ENCODE measurements at places on chromosomes 6 and 20.

- DNase-seq: peak; percentile 22
These were observed at the start of gene PRELID3B for GRCh38 chr20:59042151-59042795. Gene PRELID3B, minus strand, starts transcription at chr20:59042786. Its CDS starts 56 bp downstream, at chr20:59042730.

- peak; percentile 32 for DNase-seq
These were observed 1.5 kb downstream of the ID4 start for GRCh38 chr6:19838442-19839236.

DNA sequence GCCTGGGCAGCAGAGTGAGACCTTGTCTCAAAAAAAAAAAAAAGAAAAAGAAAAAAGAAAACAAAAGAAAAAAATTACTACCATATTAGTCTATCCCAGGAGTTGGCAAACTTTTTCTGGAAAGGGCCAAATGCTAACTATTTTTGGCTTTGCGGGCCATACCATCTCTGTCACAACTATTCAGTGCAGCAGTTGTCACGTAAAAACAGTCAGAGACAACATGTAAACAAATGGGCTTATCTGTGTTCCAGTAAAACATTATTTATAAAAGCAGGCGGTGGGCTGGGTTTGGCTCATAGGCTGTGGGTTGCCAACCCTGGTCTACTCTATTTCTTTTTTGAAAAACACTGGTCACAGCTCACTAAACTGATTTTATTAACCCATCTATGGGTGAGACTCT lies 53.4 kb downstream of the EYA2 start:
- no peak for DNase-seq

- DNase-seq: peak; percentile 92
These were observed 64.1 kb downstream of the FAM50B start for GRCh38 chr6:3913077-3913957.

GRCh38 chr6:79564636-79565035 lies 27.4 kb upstream of the LCA5 start:
- DNase-seq: no peak

- DNase-seq: peak; percentile 48
These were observed at the start of gene LAMA2 for GRCh38 chr6:128882991-128883611. Gene LAMA2, plus strand, starts transcription at chr6:128883138. Its CDS starts 108 bp downstream, at chr6:128883246.

DNA sequence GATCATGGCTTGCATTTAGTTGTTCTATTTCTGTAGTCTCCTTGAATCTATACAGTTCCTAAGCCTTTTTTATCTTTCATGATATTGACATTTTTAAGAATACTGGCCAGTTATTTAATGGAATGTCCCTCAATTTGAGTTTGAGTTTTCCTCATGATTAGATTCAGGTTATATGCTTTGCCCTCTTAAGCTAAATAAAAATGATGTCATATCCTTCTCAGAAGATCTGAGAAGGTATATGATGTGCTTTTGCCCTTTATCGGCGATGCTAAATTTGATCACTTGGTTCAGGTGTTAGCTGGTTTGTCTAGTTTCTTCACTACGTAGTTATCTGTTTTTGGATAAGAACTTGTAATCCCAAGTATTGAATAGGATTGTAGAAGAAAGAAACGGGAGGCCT lies 509.8 kb upstream of the SOX4 start:
- no peak for DNase-seq

DNA sequence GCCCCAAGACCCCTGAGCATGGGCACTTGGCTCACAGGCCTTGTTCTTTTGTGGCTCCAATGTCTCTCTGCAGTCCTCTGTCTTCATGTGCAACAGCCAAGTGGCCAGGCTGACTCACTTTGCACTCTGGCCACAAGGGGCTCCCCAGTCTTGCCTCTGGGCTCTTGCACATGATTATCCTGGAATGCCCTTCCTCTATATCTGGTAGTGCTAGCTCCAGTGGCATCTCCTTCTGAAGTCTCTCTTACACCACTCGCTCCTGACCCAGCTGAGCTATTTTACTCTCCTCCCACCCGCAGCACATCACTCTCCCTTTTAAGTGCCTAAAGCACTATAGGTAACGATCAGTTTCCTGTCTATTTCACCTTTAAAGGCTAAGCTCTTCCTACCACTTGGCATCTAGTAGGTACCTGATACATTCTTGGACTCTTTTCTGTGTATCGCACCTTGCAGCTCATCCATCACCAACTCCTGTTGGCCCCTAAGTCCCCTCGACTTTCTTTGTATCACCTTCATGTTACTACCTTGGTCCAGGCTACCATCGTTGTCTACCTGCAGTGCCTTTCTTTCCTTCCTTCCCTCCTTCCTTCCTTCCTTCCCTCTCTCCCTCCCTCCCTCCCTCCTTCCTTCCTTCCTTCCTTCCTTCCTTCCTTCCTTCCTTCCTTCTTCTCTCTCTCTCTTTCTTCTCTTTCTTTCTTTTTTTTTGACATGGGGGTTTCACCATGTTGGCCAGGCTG lies 211.9 kb upstream of the RNF24 start:
- DNase-seq: peak; percentile 48

GRCh38 chr6:111689946-111690345 lies 84.3 kb upstream of the TRAF3IP2 start:
- no peak for DNase-seq

- no peak for DNase-seq
These were observed 30.8 kb upstream of the FKBP1A start for GRCh38 chr20:1423625-1424106.

- DNase-seq: no peak
These were observed 247.6 kb downstream of the ARID1B start for GRCh38 chr6:157024745-157025144.

DNA sequence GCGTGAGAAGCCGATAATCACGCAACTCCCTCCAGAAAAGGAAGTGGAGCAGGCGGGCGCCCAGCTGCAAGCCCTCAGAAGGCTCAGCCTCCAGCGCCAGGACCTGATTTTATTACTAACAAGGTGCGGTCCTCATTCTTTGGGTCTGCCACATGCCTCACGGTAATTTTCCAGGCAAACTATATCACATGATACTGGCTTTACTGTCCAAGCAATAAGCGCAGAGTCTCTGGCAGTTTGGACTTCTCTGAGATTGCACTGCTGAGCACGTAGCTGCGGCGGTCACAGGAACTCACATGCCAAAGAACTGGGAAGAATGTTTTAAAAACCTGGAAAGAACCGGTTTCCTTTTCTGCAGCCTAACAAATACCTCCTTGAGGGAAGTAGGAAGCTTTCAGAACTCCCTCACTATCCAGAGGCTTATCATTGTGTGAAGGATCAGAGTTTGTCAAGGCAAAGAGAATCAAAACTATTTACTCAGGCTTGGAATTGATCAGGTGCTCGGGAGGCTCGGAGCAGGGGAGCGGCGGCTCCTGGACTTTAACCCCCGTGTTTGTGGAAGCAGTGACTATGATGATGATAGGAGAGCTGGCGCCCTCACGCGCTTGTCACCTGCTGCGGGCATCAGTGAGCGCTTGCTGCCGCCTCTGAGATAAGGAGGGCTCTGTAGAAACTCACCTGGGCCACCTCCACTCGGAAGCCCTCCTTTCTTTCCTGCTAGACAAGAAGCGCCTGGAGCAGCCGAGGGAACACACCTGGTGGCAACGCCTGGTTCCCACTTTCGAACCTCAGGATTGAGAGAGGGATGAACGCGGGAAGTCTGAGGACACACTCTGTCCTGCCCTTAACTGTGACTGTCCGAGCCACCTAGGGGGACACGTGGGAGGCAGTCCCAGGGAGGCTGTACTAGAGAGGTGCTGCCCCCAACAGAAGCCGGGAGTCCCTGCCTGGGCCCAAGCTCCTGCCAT lies 27.2 kb upstream of the SYNJ2 start:
- peak; percentile 84 for DNase-seq

GRCh38 chr6:70586114-70586513 lies 19.4 kb downstream of the SDHAF4 start:
- DNase-seq: no peak

DNA sequence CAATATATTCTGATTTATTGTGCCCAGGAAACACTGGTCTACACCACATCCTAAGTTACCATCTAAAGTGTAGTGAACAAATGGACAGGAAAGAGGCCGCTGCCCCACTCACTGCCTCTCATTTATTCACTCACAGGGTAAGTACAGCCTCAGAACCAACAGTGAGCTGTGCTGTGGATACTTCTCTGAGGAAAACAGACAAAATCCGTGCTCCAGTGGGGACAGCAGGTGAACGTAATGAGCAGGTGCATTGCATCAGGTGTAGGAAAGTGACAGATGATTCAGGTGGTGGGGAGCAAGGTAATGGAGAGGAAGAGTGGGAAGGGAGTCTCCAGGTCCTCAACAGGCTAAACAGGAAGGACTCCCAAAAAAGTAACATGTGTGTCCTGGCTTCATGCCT lies 8.4 kb upstream of the ULBP2 start:
- no peak for DNase-seq

GRCh38 chr20:22675341-22675740 lies 91.0 kb upstream of the FOXA2 start:
- DNase-seq: no peak

DNA sequence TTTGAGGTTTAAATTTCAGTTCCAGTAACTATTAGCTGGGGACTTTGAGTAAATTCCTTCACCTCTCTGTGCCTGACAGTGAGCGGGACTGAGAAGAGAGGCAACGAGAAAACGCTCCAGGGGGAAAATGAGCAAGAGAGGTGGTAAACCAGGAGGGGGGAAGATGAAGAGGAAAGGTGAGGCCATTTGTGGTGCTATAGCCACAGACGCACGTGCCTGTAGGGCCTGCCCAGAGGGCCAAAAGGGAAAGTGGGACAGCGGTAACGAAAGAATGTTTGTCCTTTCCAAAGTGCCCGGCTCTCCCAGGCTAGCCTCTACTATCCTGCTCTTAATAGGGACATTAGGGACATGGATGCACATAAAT lies 99.2 kb downstream of the BMP7 start:
- DNase-seq: no peak

DNA sequence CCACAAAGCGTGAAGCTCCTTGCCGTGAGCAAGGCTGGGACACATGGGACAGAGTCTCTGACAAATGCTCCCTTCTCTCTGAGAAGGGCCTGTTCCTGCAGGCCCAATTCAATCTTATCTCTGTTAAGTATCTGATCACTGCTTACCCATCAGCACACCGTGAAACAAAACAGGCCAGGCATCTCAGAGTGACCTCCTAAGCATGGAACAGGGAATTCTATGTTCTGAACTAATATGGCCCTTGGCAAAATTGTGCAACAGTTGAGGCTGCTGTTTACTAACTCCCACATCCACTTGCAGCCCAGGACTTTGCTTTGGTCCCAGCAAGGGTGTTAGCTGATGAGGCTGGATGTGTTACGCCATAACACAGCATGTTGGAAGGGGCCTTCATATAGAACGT lies 79.2 kb downstream of the GCLC start:
- DNase-seq: no peak

- DNase-seq: no peak
These were observed 15.4 kb upstream of the CHRNA4 start for GRCh38 chr20:63376283-63377250.

DNA sequence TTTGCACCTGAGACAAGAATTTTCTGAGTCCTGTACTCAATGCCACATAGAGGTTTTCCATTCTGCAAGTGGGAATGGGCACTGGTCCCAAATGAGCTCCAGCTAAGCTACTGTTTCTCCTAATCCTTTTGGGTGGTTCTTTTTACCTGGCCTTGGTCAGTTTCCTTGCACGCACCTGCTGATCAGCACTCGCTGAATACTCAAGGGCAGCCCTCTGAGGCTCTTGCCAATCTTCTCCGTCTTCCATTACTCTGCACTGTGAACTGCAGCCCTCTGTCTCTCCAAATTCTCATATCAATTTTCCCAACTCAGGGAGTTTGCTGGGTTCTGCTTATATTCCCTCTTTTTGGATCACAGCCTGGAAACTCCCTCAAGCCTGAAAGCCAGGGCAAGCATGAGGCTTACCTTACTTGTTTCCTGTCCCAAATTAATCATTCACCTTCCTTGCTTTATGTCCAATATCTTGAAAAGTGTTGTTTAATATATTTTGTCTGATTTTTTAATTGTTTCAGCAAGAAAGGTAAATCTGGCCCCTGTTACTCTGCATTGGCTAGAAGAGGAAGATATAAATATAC lies 138.0 kb upstream of the TBX18 start:
- no peak for DNase-seq

DNA sequence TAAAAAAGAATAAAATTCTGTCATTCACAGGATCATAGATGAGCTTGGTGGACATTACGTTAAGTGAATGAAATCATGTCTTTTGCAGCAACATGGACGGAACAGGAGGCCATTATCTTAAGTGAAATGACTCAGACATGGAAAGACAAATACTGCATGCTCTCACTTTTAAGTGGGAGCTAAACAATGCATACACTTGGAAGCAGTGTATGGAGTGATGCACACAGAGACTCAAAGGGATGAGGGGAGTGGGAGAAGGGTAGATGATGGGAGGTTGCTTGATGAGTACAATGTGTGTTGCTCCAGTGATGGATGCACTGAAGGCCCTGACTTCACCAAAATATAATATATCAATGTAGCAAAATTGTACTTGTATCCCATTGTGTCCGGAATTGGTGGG lies 293.4 kb downstream of the CD109 start:
- DNase-seq: no peak

GRCh38 chr6:49145280-49145679 lies 317.8 kb downstream of the MMUT start:
- no peak for DNase-seq

DNA sequence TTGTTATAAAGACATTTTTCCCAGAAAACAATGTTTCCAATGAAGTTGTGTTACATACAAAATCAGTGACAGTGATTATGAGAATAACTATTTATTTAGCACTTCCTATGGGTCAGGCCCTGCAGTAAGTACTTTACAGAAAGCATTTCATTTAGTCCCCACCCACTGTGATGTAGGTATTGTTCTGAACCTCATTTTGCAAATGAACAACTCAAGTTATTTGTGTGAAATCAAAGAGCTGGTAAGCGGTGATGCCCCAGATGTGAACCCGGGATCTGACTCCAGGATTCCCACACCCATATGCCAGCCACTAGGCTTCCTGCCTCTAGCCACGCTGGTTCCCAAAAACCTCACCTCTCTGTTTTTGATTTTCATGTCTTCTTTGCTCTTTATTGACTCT lies 30.9 kb downstream of the FAXC start:
- no peak for DNase-seq

DNA sequence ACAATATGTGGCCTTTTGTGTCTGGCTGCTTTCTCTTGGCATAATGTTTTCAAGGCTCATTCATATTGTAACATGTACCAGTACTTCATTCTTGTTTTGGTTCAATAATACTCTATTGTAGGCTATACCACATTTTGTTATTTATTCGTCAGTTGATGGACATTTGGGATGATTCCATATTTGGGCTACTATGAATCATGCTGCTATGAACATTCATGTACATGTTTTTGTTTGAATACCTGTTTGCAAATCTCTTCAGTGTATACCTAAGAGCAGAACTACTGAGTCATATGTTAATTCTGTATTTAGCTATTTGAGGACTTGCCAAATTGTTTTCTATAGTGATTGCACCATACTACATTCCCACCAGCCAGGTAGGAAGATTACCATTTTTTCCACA lies 259.9 kb downstream of the GMPR start:
- no peak for DNase-seq

All from LoVo (cell line).